ENCODE measurements at places on chromosomes 12 and 14. TPM values are rescaled to one million over a fixed set of nuclear protein-coding genes. Genes with fewer than 3 reads are reported as not detected.

CCER1 gene
- not detected for total RNA-seq

CLEC9A gene
- total RNA-seq, result not detected

SPIC gene
- total RNA-seq, result not detected

SERPINA5 gene
- total RNA-seq, result 0.33 TPM

CLEC2B gene
- 1.4 TPM for total RNA-seq

GLIPR1L1 gene
- not detected for total RNA-seq

SDS gene
- total RNA-seq, result 0.16 TPM

TGM1 gene
- 1.0 TPM for total RNA-seq

BICDL1 gene
- total RNA-seq, result 2.3 TPM

MYF5 gene
- not detected for total RNA-seq

IRAK3 gene
- 0.14 TPM for total RNA-seq

ACVR1B gene
- total RNA-seq, result 16.6 TPM

ZNF891 gene
- total RNA-seq, result 0.21 TPM

PLEK2 gene
- total RNA-seq, result 28.3 TPM

TRIP11 gene
- total RNA-seq, result 7.4 TPM

RNU6-8 gene
- total RNA-seq, result not detected

CLEC4D gene
- total RNA-seq, result not detected

CHMP4A gene
- total RNA-seq, result 78.6 TPM

KRT83 gene
- 2.5 TPM for total RNA-seq

TSHR gene
- not detected for total RNA-seq

ACSM4 gene
- total RNA-seq, result not detected

LALBA gene
- not detected for total RNA-seq

CFAP54 gene
- total RNA-seq, result 0.91 TPM

HRK gene
- 0.43 TPM for total RNA-seq

MFAP5 gene
- 0.36 TPM for total RNA-seq

LGR5 gene
- not detected for total RNA-seq

RDH12 gene
- not detected for total RNA-seq

DHRS2 gene
- total RNA-seq, result 5.7 TPM

INHBE gene
- 0.12 TPM for total RNA-seq

SUOX gene
- 7.0 TPM for total RNA-seq

SMIM41 gene
- total RNA-seq, result not detected

ANKRD33 gene
- 0.24 TPM for total RNA-seq

KCNK13 gene
- 0.09 TPM for total RNA-seq

HOXC10 gene
- total RNA-seq, result 2.6 TPM

CLEC2D gene
- 1.1 TPM for total RNA-seq

CMKLR1 gene
- total RNA-seq, result not detected

TTC9 gene
- total RNA-seq, result 2.3 TPM

COL2A1 gene
- not detected for total RNA-seq

CLEC1B gene
- total RNA-seq, result not detected

LRP6 gene
- total RNA-seq, result 17.8 TPM

JPH4 gene
- total RNA-seq, result not detected

SCNN1A gene
- total RNA-seq, result 6.5 TPM

RHEBL1 gene
- total RNA-seq, result 4.9 TPM

EEA1 gene
- 9.3 TPM for total RNA-seq

GSG1 gene
- 0.27 TPM for total RNA-seq

KCNK10 gene
- not detected for total RNA-seq

KRT6B gene
- not detected for total RNA-seq

OR4N5 gene
- total RNA-seq, result not detected

CAPZA3 gene
- not detected for total RNA-seq

ZNF26 gene
- total RNA-seq, result 7.0 TPM

KRT78 gene
- not detected for total RNA-seq

DLGAP5 gene
- 42.0 TPM for total RNA-seq

Data from A549 treated with RU486 at 1 μM for 4 hours (cell line).